Cerebellar cortex (tissue), 1 donor: ENCODE measurements at places on chromosomes 3 and 15.

DNA sequence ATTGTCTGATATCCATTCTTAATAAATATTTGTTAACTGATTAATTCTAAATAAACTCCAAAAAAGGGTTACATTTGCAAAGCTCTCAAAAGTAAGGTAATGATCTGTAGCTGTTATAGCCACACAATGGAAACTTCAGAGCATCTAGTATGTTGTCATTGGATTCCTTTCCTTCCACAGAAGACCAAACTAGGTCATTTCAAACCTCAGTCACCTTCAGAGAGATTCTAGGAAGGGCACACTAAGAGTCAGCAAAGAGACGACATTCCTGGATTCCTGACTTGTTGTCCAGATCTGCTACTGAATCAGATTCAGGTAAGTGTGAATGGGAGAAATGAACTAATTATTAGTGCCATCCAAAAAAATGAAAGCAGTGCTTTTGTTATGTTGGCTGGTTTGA, 3.0 kb upstream of the COL8A1 start:
- no peak for DNase-seq

DNA sequence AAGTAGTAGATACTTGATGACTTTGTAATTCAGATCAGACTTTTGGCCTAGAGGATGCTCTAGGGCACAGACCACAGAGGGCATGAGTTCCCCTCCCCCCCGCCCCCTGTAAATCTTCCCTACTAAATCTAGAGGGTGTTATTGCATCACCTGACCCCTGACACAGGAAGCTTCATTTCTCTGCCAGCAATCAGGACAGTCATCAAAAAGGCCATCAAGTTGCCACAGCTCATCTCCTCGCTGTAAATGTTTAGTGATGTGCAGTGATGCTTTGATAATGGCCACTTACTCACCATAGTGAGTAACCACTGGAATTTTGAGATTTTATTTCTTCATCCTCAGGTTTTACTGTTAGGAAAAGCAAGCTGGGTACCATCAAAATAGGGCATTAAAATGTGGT, 289.2 kb upstream of the CHRM5 start:
- no peak for DNase-seq

DNA sequence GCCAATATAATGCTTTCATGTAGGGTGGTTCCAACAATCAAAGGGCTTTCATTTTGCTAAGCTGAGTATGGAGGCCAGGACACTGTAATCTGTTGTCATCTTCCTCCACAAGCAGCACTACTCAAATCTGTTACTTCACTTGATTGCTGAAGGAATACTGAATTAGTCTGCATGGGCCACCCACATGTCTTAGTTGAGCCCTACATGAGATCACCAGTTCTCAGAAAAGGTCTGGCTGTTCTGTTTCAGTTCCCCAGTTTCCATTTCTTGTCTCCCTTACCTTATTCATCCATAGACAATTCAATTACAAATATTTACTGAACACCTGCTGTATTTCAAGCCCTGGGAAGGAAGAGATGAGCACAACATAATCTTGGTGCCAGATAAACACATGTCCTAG, 119.2 kb downstream of the FHIT start:
- no peak for DNase-seq

DNA sequence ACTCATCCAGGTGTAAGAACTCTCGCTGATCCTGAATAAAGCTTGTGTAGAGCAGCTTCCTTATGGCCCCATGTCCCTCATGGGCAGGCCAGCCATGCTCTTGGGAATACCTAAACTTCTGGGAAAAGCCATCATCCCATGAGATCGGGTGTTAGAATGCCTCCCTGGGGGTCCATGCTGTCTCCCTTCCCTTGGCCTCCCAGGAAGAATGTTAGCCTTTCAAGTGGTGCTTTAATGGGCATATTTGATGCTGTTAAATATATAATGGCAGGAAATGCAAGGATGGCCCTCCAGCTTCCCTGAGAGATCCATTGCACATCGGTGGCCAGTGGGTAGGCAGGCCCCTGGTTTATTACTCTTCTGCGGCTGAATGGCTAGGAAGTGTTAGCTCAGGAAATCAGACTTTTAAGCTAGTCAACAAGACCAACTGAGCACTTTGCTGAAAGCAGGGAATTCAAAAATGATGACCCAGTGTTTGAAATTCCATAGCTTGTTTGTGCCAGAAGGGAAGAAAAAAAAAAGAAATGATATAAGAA, 60.5 kb upstream of the LRTM1 start:
- DNase-seq: no peak

DNA sequence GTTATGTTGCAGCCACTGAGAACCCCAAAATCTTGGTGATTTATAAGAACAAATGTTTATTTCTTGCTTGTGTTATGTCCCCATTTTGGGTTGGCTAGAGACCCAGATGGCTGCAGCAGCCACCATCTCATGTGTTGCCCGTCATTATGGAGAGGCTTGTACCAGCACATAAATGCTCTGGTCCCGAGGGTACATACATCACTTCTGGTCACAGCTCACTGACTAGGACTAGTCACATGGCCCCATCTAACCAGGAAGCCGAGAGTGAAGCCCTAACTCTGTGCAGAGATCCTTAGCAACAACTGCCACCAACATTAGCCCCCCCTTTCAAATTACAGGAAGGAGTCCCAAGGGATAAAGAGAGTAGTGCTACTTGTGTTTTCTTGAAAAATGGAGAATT, 25.5 kb upstream of the HACD2 start:
- no peak for DNase-seq

DNA sequence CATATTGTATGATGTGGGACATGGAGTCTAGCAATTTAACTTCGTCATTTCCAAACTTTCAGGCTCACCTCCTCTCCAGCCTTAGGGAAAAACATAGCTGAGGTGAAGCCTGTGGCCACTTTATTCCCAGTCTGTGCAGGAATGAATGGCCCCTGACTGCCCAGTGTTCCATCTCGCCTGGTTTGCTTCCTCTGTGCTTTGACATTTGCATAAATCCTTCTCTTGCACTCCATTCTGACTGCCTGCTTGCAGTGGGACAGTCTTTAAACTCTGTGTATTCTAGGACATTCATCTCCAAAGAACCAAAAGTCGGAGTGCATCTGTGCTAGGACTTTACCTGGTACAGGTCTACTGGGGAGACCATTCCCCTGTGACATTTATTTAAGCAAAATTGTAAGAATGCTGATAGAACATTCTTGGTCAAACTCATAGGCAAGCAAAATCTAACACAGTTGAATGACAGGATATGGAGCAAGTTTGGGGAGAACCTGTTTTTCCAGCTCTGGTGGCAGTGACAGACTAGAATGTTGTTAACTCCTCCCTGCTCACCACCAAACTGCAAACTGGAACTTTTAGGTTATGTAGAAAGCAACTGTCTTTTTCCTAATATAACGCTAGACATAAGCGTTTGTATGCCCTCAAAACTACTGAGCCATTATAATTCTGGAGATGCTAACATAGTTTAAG, 22.1 kb downstream of the TMED3 start:
- no peak for DNase-seq

DNA sequence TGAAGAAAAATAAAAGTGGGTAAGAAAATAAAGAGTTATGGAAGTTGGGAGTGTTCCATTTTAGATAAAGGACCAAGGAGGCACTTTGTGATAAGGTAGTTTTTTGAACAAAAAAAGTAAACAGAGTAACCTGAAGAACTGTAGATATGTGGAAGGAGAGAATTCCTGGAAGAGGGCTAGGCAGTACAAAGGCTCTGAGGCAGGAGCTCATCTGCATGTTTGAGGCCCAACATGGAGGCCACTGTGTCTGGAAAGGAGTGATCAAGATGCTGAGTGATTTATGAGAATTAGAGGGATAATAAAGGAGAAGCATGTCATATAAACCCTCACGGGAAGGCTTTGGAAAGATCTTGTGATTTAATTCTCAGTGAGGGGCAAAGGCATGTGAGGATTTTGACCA, 126.5 kb downstream of the DTWD1 start:
- no peak for DNase-seq

GRCh38 chr3:189143321-189143720, 28.4 kb upstream of the TPRG1 start:
- no peak for DNase-seq

GRCh38 chr3:74314696-74315095, 299.8 kb downstream of the CNTN3 start:
- no peak for DNase-seq

DNA sequence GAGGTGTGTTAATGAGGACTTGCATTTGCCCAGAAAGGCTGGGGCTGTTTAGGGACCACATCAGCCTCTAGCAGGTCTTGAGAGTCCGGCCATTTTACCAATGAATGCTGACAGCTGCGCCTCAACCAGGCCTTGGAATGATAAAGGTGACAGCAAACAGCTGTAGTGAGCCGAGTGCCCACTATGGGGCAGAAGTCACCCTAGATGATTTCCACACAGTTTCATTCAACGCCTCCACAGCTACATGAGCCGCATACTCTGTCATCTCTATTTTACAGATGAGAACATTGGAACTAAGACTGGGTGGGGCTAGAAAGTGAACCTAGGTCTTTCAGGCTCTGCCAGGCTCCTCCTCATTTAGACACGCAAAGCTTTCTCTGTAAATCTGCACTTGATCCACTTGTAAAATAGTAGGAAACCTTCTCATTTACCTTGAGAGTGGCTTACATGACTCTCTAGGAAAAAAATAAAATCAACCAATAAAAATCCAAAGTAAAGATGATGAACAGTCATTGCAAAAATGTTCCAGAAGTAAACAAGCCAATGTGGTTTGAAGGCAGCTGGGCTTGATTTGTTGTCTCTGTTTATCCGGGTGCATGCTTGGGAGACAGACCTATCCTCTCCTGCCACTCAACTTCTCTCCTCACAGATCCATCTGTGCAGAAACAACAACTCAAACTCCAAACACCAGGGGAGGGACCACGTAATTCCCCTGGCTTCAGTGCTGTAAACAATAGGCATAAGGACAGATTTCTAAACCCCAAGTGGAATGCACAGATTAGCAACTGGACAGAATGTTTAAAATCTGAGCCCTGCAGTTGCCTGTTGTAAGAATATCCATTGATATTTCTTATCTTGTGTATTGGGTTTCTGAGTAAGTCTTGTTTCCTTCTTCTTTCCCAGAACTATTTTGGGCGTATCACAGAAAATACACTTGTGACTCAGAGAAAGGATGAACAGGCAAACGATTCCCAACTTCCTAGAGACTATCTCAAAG, 31.5 kb upstream of the LDHAL6B start:
- peak; percentile 22 for DNase-seq
